Mesenteric fat pad (tissue), 1 donor: ENCODE measurements at places on chromosomes 6 and 20. TPM values are rescaled to one million over a fixed set of nuclear protein-coding genes. Genes with fewer than 3 reads are reported as not detected.

IL17A gene
- not detected for total RNA-seq

BNIP5 gene
- total RNA-seq: not detected

ESR1 gene
- 6.3 TPM for total RNA-seq

NKAIN4 gene
- not detected for total RNA-seq

IRF4 gene
- 6.3 TPM for total RNA-seq

SUPT3H gene
- total RNA-seq: 5.0 TPM

FAM209B gene
- total RNA-seq: 0.51 TPM

MATN4 gene
- not detected for total RNA-seq

OLIG3 gene
- total RNA-seq: not detected

CDH26 gene
- total RNA-seq: 1.5 TPM

TEAD3 gene
- total RNA-seq: 25.3 TPM

XKR7 gene
- total RNA-seq: not detected

KIFC1 gene
- total RNA-seq: 0.19 TPM

TBXT gene
- total RNA-seq: not detected

RAET1E gene
- 0.29 TPM for total RNA-seq

DPPA5 gene
- not detected for total RNA-seq
